ENCODE measurements at places on chromosomes 5 and 9. TPM values are rescaled to one million over a fixed set of nuclear protein-coding genes. Genes with fewer than 3 reads are reported as not detected.

TLX3 gene
- total RNA-seq: not detected

SAPCD2 gene
- 5.8 TPM for total RNA-seq

GHR gene
- 25.4 TPM for total RNA-seq

LCN2 gene
- total RNA-seq: 14.6 TPM

SREK1IP1 gene
- 15.0 TPM for total RNA-seq

GLRA1 gene
- not detected for total RNA-seq

PCDHA9 gene
- total RNA-seq: 0.30 TPM

FSD1L gene
- 9.9 TPM for total RNA-seq

KCNV2 gene
- not detected for total RNA-seq

SMIM33 gene
- not detected for total RNA-seq

IRX2 gene
- 22.5 TPM for total RNA-seq

PDE8B gene
- 5.3 TPM for total RNA-seq

MAMDC2 gene
- 11.8 TPM for total RNA-seq

LHX3 gene
- total RNA-seq: 0.10 TPM

ECSCR gene
- 11.9 TPM for total RNA-seq

COQ4 gene
- total RNA-seq: 18.2 TPM

C5orf52 gene
- total RNA-seq: not detected

LEAP2 gene
- 0.79 TPM for total RNA-seq

UNC13B gene
- 13.9 TPM for total RNA-seq

NR5A1 gene
- total RNA-seq: not detected

IFNK gene
- not detected for total RNA-seq

TMEM232 gene
- total RNA-seq: 3.7 TPM

GARIN3 gene
- total RNA-seq: not detected

LIFR gene
- total RNA-seq: 70.8 TPM

GRM6 gene
- not detected for total RNA-seq

FOXD1 gene
- 1.4 TPM for total RNA-seq

TIMD4 gene
- 1.4 TPM for total RNA-seq

ANKRD31 gene
- total RNA-seq: 0.30 TPM

PPP1R26 gene
- 6.8 TPM for total RNA-seq

All from skin of body (tissue), 3 donors.